ENCODE measurements at places on chromosomes 1 and 21. TPM values are rescaled to one million over a fixed set of nuclear protein-coding genes. Genes with fewer than 3 reads are reported as not detected.

Gene PROK1
- not detected for total RNA-seq

Gene KCNH1
- 41.3 TPM for total RNA-seq

Gene C8B
- not detected for total RNA-seq

Gene NTNG1
- total RNA-seq, result 3.6 TPM

Gene ENAH
- total RNA-seq, result 344 TPM

Gene CYP4X1
- total RNA-seq, result 0.59 TPM

GRCh38 chr1:209389258-209389657, 194.3 kb upstream of the CAMK1G start:
- peak; percentile 56 for DNase-seq

GRCh38 chr1:24635195-24635843, 7.8 kb upstream of the SRRM1 start:
- peak; percentile 85 for DNase-seq

- DNase-seq, result no peak
Observed at GRCh38 chr21:46613391-46613790, 8.5 kb upstream of the S100B start.

GRCh38 chr1:63316598-63316983, 5.8 kb upstream of the FOXD3 start:
- no peak for DNase-seq

DNA sequence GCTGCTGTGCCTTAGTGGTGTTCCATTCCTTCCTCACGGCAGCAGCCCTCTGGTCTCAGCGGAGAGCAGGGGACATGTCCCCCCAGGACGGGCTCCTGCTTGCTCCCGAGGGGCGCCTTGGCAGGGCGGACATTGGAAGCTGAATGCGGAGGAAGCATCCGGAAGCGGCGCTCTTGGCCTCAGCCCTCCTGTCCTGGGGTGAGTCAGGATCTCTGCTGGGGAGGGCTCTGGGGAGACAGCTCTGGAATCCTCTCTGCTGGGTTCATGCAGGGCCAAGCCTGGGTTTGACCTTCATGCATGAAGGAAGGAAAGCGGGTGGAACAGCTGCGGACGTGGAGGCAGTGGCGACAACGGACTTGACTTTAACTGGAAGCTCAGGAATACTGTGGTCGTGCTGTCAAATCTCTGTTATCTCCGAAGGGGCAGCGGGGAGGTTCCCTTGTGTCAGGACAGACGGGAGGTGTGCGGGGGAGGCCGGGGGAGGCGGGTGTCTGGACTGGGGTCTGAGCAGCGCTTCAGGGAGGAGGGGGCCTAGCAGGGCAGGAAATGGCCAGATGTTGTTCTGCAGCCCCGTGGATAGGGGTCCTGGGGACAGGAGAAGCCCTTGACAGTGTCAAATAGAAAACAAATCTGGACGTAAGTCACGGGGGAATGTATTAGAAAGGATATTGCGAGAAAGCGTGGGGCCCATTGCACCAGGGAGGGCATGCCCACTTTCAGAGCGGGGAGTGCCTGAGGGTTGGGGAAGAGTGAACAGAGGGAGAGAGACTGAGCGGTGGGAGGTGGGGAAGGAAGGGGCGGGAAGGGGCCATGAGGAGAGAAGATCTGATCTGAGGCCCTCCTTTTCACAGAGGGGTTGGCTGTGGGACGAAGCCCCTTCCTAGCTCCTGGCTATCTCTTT, 26.6 kb downstream of the CRYAA start:
- peak; percentile 78 for DNase-seq

DNA sequence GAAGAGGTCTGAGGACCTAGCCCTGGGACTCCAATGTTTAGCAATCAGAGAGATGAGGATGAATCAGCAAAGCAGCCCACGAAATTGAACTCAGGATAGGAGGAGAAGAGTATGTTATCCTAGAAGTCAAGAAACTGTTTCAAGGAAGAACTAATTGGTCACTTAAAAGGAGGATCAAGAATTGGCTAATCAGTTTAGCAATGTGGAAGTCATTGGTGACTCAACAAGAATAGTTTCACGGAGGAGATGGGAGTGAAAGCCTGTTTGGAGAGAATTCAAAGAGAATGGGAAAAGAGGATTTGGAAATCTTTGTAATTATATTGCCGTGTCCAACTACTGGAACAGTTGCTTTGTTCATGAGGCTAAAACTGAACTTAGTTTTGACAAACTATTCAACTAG, 7.4 kb downstream of the HMCN1 start:
- DNase-seq, result no peak

DNA sequence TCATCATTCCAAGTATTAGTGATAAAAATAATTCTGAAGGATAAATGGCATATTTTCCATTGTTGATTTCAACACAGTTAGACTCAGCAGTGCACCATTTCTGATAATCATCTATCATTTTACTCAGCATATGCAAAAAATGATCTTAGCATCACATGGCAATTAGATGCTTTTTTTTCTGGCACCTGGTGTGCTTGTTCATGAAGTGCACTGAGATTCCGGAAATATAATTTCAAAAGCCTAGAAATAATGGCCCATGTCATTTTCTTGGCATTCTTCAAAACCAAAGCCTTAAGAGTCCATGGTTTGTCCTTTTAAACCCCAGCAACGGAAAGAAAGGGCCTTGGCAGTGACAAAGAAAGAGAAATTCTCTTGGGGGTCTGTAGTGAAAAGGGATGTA, 278.8 kb downstream of the KIF26B start:
- DNase-seq, result no peak

DNA sequence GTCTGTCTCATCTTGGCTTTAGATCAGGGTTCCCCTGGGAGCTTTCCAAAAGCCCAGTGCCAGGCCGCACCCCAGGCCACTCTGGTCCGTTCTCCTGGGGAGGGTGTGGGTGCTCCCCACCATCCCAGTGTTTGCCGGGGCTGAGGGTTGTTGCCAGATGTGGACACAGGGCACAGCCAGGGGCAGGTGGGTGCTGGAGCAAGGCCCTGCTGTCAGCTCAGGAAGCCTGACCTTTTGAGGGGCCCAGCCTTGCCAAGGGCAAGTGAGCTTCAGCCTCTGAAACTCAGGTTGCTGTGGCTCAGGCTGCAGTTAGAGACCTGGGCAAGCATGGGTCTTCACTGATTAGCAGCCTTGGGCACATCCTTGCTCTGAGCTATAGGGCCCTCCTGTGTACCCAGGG, 22.8 kb upstream of the ZBTB21 start:
- no peak for DNase-seq
